ENCODE measurements at places on chromosomes 7 and 10. TPM values are rescaled to one million over a fixed set of nuclear protein-coding genes. Genes with fewer than 3 reads are reported as not detected.
A peak's percentile ranks its signal among the peaks of the same experiment; 100 is the strongest.

- no peak for DNase-seq
Observed at GRCh38 chr7:25786936-25787335, 365.1 kb upstream of the NFE2L3 start.

- no peak for DNase-seq
Observed at GRCh38 chr7:100544967-100545359, 6.0 kb downstream of the AGFG2 start.

- DNase-seq = no peak
Observed at GRCh38 chr7:30505174-30505697, 607 bp upstream of the GGCT start.

- DNase-seq = no peak
Observed at GRCh38 chr10:113442336-113442735, 110.5 kb upstream of the HABP2 start.

DNA sequence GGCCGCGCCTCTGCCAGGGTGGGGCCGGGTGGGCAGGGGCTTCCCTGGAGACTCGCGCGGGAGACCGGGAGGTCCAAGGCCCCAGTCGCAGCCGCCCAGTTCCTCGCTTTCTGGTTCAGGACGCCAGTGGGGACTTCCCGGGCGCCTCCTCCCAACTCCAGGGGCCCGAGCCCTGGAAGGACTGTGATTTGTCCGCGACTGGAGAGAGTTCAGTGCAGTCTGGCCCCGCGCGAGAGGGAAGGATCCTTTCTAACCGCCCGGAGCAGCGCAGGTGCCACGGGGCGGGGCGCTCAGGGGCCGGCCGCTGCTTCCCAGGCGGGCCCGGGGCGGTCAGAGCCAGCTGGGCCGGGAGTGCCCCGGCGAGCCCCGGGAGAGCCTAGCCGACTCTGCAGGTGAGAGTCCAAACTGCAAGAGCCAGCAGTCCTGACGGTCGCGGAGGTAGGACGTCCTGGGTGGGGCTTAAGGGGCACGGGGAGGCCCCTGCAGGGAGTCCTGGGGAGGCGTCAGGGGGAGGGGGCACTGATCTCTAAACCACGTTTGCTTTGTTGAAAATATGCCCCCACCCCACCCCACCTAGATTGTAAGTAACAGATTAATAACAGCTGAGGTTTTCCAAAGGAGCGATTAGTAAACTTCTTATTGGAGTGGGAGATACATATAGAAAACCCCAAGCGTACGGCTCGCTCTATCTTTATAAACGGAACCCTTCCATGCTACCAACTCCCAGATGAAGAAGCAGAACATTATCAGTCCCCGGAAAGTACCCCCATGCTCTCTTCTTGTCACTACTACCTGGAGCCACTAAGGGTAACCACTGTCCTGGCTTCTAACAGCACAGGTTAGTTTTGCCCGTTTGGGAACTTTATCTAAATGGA is 8.2 kb downstream of the NKX2-3 start:
- DNase-seq = no peak

DNA sequence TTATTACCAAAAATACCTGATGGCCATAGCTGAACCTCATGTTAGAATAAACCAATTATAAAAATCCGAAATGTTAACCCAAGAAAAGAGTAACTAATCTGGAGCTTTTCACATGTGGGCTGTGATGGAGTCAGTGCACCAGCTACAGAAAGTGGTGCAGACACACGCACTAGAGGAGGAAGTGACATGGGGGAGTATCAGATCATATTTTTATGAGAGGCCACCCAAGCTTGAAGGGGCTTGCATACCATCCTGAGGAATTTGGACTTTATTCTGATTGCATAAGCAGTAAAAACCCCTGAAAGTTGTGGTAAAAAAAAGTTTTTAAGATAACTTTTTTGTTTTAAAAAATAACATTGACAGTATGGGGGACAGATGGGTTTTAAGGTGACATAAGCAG is 1148.5 kb upstream of the CELF2 start:
- no peak for DNase-seq

DNA sequence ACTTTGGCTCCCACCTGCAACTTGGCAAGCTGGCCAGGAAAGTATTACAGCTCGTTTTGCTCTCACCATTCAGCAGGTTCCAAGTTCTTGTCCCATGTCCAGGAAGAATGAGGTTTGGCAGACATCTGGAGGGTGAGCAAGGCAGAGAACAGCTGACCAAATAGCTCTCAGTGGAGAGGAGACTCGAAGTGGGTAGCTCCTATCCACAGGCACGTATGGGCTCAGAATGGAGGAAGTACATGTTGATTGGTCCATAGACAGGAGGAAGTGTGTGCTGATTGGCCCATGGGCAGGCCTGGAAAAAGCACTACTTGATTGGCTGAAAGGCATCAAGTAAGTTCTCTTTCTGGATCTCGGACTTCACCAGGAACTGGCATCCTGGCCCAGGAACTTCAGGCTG is 3.0 kb upstream of the NCAPG2 start:
- no peak for DNase-seq

GRCh38 chr10:72659694-72660093 is 32.2 kb upstream of the MCU start:
- DNase-seq = peak; percentile 37

DNA sequence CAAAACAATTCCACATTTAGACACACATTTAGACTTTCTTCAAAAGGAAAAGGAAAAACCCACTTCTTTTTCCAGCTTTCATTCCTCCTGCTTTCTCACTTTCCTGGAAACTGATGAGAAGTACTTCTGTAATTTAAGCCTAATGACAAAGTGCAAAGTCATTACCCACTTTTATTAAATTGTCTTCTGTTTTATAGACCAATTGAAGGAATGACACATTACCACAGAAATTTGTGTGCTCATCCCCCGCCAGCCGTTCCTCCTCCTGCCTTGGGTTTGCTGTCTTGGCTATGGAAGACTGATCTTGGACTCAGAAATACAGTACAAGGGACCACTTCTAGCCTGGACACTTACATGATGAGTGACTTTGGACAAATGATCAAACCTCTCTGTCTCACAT is 717.8 kb downstream of the SORCS3 start:
- no peak for DNase-seq

GRCh38 chr10:112689327-112690072 is 242.5 kb downstream of the VTI1A start:
- peak; percentile 25 for DNase-seq

GRCh38 chr10:99775850-99776249 is 6.6 kb upstream of the ABCC2 start:
- DNase-seq = peak; percentile 78

GRCh38 chr10:33257439-33258080 is 76.9 kb downstream of the NRP1 start:
- DNase-seq = no peak

DNA sequence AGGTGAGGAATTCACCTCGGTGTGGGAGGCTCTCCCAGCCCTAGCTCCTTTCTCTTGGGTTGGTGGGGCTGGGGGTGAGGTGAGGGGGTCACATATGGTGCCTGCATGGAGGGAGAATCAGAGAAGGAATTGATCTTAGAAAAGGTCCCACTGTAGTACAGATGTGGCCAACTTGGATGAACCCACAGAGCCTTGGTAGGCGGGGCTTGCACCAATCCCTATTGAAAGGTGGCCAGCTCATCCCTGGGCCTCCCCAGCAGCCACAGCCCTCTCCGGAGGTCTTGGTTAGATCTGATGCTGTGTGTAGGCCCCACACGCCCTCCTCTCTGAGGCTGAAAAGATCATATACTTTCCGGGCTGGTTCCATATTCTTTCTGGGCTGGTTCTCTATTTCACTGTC is 19.0 kb downstream of the HKDC1 start:
- DNase-seq = no peak

DNA sequence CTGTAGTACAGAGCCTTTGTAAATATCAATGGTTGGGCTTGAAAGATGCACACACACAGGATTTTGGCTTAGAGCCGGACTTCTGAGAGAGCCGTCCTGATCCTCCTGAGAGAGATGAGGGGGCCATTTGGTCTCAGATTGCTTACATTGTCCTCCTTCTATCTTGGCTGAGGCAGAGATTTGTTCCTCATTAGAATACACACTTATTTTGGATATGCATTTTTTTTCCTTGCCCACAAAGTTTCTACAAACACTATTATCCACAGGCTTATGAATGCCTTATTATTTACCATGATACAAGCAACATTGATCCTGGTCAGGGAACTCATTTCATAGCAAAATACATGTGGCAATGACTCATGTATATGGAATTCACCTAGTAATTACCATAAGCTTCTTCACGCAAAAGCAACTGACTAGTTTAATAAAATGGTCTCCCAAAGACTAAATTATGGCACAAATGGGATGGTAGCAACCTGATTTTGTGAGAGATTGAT is 175.3 kb downstream of the MDFIC start:
- DNase-seq = peak; percentile 75

- DNase-seq = no peak
Observed at GRCh38 chr7:68904630-68905029, 693.6 kb upstream of the AUTS2 start.

DNA sequence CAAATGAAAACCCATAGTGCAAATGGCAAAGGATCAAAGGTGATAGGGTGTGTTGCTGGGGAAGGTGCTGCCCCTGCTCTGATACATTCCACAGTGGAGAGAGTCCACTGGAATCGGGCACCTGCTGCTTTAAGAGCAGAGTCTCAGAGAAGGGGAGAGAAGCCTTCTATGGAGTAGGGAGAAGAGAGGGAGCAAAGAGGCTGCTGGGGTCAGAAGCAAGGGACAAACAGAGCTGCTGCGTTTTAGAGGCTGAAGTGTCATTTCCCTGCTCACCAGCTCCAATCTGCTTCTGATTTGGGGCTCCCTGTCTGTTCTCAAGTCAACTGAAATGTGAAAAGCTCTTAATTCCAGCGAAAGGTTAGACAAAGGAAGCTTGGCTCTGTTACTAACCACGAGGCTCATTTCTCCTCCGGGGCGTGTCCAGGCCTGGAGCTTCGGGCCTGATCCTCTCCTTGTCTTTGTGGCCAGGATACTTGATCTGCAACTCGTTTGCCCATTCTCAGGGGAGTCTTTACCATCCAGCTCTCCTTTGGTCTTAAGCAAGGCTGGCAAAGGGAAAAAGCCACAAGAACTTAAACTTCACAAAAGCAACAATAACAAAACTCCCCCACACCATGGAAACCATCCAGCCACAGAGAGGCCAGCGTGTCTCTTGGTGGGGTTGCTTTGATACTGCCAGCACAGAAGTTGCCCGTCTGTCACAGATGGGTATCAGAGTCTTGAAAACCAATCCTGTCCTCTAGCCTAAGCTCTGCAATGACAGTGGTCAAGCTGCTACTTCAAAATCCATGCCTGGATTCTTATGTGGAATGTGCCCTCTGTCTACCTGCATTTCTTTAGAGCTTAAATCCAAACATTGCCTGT is 692.6 kb downstream of the SUGCT start:
- DNase-seq = peak; percentile 90

GRCh38 chr7:28006491-28006890 is 174.1 kb downstream of the JAZF1 start:
- no peak for DNase-seq

DNA sequence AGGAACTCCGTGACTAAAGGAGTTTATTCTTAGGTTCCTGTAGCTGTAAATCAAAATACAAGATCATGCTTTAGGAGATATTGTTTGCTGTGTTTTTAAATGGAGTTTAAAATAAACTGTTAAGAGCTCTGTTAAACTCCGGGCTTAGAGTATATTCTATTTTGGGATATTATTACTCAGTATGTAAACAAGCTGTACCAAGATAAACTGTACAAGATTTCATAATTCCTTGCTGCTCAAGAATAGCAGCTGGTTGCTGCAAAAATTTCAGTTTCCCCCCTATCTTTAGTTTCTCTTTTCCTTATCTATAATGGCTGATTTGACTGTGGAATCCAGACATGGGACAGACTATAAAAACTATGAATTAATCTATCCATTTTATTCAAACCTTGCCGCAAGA is 215.7 kb downstream of the HTR7 start:
- peak; percentile 33 for DNase-seq

DNA sequence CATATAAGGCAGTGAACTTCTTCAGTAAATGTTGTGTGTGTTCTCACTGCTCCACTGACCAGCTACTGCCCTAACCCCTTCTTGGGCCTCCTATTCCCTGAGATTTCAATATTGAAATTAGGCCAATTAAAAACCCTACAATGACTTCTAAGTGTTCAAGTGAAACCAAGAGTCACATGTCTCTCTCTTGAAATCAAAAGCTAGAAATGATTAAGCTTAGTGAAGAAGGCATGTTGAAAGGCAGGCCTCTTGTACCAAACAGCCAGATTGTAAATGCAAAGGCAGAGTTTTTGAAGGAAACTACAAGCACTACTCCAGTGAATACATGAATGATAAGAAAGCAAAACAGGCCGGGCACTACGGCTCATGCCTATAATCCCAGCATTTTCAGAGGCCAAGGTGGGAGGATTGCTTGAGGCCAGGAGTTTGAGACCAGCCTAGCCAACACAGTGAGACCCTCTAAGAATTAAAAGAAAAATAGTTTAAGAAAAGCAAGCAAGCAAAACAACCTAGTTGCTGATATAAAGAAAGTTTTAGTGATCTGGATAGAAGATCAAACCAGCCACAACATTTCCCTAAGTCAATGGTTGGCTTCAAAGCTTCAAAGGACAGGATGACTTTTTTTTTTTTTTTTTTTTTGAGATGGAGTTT is 22.3 kb downstream of the BRAF start:
- no peak for DNase-seq

- DNase-seq = no peak
Observed at GRCh38 chr10:10903620-10904019, 114.1 kb upstream of the CELF2 start.

DNA sequence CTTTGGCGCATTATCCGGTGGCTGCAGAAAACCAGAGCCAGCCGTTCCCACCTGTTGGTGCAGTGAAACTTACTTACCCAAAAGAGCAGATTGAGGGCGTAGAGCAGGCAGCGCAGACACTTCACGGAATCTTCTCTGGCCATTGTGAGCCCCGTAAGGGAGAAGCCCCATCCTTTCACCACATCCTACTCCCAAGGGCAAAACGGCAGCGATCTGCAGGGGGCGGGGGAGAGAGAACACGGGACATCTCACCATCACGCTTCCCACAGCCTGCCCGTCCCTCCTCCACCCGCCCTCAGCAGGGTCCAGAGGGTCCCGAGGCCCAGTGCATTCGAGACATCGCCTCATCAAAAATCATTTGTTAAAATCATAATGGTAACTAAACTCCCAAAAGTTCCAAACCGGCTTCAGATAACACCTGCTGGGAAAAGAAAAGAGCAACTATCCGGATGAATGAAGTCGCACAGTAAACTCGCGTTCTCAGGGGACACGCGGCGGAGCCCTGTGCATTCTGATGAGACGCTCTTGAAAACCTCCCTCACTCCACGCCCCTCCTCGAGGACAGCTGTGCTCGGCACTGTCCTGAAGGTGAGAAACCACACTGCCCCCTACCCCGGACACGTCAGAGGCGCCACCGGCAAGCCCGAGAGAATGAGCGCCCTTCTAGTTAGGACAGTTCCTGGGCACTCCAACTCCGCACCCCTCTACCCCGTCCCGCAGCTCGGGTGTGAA is 1.2 kb downstream of the TSPAN12 start:
- DNase-seq = peak; percentile 17

- DNase-seq = no peak
Observed at GRCh38 chr7:146922782-146923181, 806.2 kb downstream of the CNTNAP2 start.

Gene FKBP6
- total RNA-seq = not detected

Gene CPA5
- total RNA-seq = not detected

Gene SPDYE8
- total RNA-seq = not detected

Gene CRYGN
- not detected for total RNA-seq

Gene SCIN
- 0.37 TPM for total RNA-seq

Gene CLDN4
- total RNA-seq = 1.2 TPM

Gene CPN1
- not detected for total RNA-seq

Gene RADIL
- 1.4 TPM for total RNA-seq

Gene STOX1
- total RNA-seq = 0.66 TPM

Gene OPN4
- 0.02 TPM for total RNA-seq

Gene LIPJ
- not detected for total RNA-seq

Gene NRG3
- not detected for total RNA-seq

Gene NUTM2A
- total RNA-seq = 0.37 TPM

Gene SLIT1
- not detected for total RNA-seq

Gene GJC3
- total RNA-seq = 0.10 TPM

Gene CC2D2B
- not detected for total RNA-seq

Gene SEMA3D
- total RNA-seq = 35.3 TPM

All from H4 (cell line).